ENCODE measurements at places on chromosomes 12 and 14.

DNA sequence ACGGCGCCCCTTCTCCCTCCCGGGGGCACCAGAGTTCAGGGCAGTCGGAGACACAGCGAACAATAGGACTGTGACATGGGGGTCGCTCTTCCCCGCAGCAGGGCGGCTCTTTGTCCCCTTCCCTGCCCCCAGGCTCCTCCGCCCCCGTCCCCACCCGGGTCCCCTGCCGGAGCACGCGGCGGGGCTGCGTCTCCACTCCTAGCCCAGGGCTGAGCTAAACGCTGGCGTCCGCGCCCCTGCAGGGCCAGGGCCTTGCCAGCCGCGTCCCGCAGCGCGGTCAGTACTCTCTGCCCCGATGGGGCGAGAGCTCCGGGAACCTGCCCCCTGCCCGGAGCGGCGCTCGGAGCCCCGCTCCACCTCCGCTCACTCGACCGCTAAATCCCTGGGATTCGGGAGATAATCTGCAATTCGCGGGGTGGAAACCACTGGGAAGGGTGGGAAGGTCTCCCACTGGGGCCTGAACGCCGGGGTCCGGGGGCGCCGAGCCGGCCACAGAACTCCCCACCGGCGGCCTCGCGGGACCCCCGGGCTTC is 825 bp upstream of the CCDC85C start:
- DNase-seq, result no peak

DNA sequence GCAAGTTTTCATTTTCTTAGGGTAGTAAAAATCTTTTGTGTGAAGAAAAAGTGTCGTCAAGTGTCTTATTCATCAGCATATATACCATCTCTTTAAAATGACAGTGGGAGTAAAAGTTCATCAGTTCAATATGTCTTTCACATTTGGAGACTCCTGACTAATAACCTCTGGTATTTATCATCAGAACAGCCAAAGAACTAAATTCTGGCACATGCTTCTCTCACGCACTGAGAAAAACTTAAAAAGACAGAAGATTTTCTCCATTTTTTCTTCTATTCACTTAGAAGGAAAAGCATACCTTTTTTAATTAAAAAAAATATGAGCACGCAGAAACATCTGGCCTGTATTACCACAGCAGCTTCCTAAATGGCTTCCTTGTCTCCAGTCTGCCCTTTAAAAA is 265.7 kb downstream of the AKAP6 start:
- no peak for DNase-seq

DNA sequence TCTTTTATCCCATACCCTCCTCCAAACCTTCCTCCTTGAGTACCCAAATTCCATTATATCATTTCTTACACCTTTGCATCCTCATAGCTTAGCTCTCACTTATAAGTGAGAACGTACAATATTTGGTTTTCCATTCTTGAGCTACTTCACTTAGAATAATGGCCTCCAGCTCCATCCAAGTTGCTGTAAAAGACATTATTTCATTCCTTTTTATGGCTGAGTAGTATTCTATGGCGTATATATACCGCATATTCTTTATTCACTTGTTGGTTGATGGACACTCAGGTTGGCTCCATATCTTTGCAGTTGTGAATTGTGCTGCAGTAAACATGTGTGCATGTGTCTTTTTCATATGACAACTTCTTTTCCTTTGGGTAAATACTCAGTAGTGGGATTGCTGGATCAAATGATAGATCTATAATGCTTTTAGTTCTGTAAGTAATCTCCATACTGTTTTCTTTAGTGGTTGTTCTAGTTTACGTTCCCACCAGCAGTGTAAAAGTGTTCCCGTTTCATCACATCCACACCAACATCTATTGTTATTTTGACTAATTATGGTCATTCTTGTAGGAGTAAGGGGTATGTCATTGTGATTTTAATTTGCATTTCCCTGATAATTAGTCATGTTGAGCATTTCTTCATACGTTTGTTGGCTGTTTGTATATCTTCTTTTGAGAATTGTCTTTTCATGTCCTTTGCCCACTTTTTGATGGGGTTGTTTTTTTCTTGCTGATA is 10.1 kb downstream of the RAB21 start:
- DNase-seq, result no peak

- DNase-seq, result peak; percentile 51
Observed at GRCh38 chr14:31229638-31230572, 22.3 kb upstream of the HECTD1 start.

DNA sequence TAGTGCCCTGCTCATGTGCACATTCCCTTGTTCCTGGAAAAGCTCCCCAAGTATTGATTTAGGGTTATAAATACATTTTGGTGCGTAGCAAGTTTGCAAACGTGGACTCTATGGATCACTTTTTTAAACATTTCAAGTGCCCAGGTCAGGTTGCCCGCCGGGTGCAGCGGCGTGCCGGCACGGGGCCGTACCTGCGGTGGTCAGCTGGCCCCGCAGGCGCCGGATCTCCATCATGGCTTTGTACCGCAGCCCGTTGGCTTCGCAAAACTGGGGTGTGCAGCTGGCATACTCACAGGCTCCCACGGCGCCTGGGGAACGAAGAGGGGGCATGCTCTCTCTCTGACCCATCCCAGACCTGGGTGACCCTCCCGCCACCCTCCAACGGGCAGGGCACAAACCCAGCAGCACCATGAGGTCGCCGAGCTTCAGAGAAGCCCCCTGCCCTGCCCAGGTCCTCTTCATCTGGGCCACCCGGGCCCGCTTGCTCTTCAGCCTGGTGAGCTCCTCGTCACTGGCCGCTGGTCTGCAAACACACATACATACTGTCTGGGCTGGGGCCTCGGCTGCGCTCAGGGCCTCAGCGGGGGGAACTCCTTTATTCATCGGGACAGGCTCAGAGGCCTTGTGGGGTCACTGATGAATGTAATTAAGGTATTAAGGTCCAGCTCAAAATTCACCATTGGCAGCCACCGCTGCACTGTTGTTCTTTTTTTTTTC is 35.1 kb downstream of the DHX37 start:
- DNase-seq, result no peak

GRCh38 chr14:94923786-94924185 is 153.9 kb upstream of the GSC start:
- no peak for DNase-seq

DNA sequence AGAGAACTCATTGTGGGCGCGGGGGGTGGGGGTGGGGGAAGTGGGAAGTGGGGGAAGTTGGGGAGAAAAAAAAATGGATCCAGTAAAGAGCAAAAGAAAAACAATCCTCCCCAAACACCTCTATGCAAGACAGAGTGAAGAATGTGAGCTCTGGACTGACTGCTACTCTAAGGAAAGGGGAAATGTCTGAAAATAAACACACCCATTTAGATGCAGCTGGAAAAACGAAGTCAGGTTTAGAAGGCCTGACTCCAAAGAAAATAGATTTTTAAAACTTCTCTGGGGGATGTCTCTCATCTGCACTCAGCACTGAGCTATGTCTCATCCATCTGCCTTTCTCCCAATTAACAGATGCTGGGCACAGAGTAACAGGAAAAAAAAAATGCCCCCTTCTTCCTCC is 904.4 kb downstream of the GALC start:
- DNase-seq, result no peak
